ENCODE measurements at places on chromosomes 1 and 21.

DNA sequence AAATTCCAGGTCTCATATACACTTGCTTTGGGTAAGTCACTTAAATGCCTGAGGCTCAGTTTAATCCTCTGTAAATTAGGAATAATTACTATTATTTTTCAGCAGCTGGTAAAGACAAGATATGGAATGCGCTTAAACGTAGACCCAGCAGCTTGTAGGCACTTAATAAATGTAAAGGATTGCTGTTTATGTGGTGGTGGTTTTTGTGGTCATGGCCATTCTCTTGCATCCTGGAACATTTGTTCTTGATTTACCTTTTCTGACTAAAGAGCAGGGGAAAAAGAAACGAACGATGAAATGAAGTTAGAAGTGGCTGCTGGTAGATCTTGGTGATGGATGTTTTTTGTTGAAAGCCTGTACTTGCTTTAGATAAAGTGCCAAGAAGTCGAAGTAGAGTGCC, 195.0 kb upstream of the FOXD3 start:
- DNase-seq, result no peak

DNA sequence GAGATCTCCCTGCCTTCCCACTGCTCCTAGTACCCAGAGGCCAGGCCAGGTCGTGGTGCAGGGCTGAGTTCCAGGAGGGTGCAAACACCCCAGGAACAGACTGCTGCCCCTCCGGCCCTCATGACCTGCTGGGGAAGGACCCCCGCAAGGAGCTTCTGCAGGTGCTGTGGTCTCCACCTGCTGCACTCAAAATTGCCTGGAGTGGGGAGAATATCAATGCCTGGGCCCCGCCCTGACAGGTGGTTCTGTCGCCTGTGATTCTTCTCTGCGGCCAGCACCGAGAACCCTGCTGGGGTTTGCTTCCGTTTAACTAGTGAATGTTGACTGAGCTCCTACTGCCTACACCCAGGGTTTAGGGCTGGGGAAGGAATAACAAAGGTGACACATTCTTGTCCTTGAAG, 2.1 kb upstream of the TFF3 start:
- DNase-seq, result no peak

DNA sequence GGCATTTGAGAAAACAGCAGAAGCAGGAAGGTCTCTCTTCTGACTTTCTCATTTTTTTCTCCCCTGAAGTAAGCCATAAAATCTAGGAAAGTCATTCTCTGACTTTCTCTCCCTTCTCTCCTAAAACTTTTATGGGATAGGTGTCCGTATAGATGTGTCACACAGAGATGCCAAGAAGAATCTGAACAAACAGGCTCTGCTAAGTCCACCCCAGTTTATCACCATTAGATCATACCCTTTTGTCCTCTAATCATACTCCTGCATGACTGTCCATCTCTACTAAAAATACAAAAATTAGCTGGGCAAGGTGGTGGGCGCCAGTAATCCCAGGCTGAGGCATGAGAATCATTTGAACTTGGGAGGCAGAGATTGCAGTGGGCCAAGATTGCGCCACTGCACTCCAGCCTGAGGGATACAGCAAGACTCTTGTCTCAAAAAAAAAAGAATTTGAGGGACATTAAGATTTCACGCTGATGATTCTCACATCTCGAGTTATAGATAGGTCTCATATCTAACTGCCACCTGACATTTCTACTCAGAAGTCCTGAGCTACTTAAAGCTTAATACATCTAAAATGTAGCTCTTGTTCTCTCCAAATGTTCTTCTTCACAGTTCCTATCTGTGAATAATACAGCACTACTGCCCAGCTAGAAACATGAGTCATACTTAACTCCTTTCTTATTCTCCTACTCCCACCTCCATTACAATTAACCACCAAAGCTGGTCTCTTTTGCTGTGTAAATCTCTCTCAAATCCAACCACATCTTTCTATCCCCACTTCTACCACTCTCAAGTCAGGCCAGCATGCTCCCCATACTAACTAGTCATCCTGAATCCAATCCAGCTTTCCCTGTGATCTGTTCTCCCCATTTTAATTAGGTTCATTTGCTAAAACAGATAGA, 47.7 kb downstream of the ZNF644 start:
- no peak for DNase-seq

GRCh38 chr1:156887734-156888133, 5.8 kb upstream of the PEAR1 start:
- no peak for DNase-seq

DNA sequence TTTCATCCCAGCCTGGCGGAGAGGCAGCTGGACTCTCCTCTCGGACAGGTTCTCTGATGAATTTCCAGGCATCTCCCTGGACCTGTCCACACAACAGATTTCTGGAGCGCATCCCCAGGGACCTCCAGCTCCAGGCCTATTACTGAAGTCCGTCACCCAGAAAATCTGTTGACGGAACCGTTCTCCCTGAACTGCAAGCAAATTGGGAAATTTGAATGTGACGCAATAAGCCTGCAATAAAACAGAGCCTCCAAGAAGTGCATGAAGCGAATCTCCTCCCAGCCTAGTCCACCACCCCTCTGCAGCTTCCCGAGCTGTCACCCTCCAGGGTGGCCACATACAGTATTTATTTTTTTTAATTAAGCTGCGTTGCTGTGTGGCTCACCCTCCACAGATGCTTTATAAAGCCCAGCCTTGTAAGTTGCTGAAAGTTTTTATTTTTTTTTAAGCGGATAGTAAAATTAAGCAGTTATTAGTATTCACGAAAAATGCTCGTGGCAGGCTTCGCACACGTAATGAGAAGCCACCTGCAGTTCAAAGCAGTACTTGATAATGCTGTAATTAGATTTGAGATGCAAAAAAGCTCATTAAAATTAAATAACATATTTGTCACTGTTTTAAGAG, 173.3 kb downstream of the CAMTA1 start:
- DNase-seq, result no peak

DNA sequence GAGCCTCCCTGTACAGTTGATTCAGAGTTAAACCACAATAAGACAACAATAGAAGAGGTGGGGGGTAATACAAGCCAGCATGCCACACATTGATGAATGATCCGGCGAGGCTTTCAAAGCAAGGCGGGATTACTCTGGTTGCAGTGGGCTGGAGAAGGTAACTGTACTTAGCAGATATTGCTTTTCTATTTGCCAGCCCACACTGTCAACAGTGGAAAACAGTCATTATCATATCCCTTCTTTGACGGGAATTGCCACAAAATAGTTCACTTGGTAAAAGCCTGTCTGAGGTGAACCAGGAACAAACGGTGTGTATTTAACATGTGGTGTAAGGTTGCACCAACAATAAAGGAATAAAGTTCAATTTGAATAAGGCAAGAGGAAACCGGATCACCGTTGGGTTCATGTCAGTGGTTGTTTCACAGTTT, 5.8 kb upstream of the KCNJ15 start:
- DNase-seq, result no peak

DNA sequence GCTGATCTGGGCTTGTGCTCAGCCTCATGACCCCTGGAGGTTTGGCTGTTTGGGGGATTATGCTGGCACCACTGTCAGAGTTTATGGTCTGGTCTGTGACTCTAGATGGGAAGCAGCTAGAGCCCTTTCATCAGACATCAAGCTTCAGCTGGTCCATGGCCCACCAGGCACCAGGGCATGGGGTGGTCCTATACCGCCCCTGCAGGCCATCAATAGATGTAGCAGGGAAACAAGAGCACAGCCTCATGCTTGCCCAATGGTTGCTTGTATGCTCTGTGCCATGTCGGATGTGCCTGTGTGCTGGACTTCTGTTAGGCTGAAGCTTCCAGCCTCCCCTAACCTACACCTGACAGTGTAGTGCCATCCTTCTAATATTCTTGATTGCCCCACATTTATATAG, 71.1 kb upstream of the CD34 start:
- DNase-seq, result no peak

DNA sequence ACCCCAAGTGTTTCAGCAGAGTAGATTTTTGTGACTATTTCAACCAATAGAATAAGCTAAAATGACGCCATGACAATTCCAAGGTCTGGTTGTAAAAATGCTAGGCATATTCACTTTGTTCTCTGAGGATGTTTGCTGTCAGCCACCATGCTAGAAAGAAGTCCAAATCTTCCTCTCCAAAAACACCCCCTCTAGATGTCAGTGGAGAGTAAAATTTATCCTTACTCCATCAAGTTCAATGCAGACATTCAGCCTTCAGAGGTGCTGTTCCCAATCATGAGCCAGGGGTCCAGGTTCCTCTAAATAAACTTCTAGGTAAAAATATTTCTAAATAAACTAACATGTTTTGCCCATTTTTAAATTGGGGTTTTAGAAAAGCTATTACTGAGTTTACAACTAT, 395.4 kb upstream of the ADAMTS5 start:
- DNase-seq, result no peak

- no peak for DNase-seq
Measured at GRCh38 chr1:160781186-160781766, 14.7 kb upstream of the LY9 start.

GRCh38 chr1:233057836-233058235, 107.4 kb downstream of the NTPCR start:
- no peak for DNase-seq

- DNase-seq, result no peak
Measured at GRCh38 chr1:228960705-228961104, 225.4 kb downstream of the RHOU start.

GRCh38 chr1:97066860-97067259, 345.3 kb downstream of the PTBP2 start:
- DNase-seq, result no peak

DNA sequence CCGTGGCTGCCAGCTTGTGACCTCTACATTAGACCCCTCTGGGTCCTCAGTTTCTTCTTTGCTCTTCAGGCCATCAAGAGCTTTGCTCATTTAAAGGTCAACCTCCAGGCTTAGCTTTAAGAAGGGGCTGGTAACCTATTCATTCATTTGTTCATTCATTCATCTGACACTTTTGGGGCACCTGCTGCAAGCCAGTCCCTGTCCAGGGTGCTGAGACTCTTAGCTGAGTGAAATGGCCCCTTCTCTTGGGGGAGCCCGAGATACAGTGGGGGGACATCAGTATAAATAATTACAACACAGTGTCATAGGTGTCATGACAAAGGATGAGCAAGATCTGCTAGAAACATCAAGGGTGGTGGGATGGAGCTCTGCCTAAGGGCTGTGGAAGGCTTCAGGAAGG, 10.5 kb upstream of the TTC4 start:
- DNase-seq, result no peak

- no peak for DNase-seq
Measured at GRCh38 chr1:1099506-1100183, 16.2 kb downstream of the C1orf159 start.
